ENCODE measurements at places on chromosomes 16 and 17.
A peak's percentile ranks its signal among the peaks of the same experiment; 100 is the strongest.

- DNase-seq = peak; percentile 55
These were observed 658 bp downstream of the CACNG4 start for GRCh38 chr17:66964930-66965800.

DNA sequence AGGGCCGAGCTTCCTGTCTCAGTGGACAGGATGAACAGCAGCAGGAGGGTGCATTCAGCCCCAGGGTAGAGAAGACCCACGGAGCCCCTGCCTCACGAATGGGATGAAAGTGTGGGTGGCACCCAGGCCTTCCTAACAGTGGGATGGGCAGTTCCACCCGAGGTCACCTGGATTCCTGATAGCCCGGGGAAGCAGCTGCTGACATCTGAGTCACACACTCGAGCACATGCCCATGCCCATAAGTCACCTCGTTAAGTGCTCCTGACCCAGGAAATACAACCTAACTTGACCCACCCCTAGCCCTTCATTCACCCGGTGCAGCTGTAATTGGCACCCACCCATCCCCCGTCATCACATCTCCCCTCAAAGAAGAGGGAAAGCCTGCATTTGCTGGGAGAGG, 85.3 kb upstream of the FOXF1 start:
- DNase-seq = no peak

DNA sequence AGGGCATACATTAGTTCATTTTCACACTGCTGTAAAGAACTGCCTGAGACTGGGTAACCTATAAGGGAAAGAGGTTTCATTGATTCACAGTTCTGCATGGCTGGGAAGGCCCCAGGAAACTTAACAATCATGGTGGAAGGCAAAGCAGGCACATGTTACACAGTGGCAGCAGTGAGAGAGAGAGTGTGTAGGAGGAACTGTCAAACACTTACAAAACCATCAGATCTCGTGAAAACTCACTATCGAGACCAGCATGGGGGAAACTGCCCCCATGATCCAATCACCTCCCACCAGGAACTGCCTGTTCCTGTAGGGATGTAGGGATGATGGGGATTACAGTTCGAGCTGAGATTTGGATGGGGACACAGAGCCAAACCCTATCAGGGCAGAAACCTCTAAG, 17.2 kb downstream of the NUBP1 start:
- no peak for DNase-seq

DNA sequence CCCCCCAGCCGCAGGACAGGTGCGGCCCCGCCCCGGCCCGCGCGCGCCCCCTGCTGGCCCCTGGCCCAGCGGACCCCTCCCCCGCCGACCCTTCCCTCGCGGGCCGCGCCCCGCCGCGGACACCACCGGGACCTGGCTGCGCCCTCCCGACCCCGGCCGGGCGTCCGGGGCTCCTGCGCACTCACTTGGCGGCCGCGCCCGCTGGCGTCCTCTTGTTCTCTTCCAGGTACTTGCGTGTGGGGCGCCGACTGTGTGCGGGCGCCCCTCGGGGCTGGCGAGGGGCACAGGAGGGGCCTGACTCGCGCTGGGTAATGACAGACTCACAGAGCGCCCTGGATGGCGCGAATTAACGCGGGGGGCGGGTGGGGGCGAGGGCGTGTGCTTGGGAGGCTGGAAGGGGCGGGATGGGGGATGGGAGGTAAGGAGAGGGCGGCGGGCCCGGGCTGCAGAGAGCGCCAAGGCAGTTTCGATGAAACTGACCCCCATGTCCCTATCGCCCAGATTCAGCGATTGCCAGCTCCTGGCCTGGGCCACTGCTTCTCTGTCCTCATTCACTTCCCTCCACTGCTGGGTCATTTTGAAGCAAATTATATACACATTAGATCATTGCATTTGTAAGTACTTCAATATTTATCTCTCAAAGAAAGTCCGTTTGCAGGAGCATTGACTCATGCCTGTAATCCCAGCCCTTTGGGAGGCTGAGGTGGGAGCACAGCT, 445 bp upstream of the DBNDD1 start:
- peak; percentile 69 for DNase-seq

- no peak for DNase-seq
These were observed 2.6 kb upstream of the TEDC2 start for GRCh38 chr16:2457267-2457666.

GRCh38 chr16:78656887-78657286, 557.4 kb downstream of the WWOX start:
- DNase-seq = no peak

DNA sequence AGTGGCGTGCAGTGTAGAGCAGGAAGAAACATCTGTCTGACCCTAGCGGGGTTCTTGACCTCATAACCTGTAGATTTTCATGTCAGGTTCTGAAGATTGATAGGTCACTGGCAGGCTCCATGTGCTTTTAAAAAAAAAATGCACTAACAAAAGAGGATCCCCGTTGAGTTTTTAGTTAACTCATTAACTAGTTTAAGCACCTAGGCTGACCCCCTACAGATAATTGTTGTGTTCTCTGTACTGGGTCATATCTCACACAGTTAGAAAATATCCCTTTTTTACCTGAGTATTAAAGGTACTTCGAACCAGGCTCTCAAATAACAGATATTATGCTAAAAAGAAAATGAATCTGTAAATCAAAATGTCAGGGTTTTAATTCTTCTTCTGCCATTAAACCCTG, 676.6 kb downstream of the CDH11 start:
- no peak for DNase-seq

DNA sequence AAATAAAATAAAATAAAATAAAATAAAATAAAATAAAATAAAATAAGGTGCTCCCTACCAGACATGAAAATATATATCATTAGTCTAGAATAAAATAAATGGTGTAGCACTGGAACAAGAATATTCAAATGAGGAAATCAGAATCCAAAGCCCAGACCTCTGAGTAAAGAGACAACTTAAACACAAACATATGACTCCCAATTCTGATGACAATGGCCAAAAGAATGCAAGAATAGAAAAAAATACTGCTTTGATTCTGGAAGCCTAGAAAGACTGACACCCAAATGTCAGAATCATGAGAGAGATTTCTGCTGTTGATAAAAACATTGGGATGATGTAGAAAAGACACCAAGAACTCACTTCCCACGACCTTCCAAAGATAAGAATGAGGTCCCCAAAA, 27.9 kb downstream of the MYOCD start:
- no peak for DNase-seq

- DNase-seq = no peak
These were observed 120.6 kb downstream of the IRF8 start for GRCh38 chr16:86019446-86020047.

GRCh38 chr16:49811644-49812334, 44.1 kb downstream of the ZNF423 start:
- no peak for DNase-seq

DNA sequence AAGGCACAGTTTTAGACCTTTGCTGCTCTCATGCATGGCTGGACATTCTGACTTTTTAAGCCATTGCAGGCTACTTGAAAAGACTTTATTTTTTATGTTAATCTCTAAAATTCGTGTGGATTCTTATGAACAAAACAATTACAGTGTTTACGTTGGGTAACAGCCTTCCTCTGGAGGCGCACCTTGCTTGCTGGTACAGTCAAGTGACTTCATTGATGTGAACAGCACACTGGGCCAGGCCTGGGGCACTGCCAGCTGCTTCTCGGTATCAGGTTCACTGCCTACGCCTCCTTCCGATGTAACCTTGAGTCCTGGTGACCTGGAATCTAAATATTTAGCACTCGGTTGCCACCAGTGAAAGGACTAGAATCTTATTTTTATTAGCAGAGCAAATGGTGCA, 27.8 kb downstream of the MARCHF10 start:
- DNase-seq = no peak

DNA sequence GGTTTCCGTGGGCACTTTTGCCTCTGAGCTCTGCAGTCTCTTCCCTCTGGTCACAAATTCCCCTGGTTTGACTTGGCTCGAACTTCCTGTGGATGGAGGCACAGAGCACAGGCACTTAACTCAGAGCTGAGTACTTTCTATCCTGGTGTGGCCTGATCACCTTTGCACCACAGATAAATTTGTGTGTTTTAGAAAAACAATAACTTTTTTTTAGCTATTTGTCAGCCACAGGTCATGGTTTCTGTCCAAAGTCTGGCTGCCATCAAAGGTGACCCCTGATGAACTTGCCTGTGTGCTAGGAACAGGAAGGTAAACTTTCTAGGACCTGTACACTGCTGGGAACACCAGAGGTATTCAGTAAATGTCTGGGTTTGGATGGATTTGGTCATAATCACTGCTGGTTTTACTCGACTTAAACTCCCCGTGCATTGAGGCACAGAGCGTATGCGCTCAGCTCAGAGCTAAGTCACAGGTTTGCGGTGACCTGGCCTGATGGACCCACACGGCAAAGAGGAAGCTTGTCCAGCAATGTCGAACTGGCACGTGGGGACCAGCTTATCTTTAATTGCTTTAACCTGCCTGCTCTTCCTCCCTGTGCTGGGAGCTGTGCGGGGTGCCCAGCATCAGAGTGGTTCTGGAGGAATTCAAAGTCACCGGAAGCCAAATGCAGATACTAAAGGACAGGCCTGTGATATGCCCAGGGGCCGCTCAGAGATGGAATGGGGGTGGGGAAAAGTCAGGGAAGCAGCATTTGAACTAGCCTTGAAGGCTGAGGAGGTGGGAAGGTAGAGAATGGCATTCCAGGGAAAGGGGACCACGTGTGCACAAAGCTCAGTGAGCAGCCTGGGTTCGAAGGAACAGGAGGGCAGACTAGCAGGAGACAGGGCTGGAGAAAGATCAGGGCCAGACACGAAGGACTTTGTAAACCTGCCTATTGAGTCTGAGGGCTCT, 12.9 kb downstream of the SLC13A5 start:
- no peak for DNase-seq

- DNase-seq = no peak
These were observed 115.1 kb downstream of the PRKCB start for GRCh38 chr16:23950898-23951297.

- no peak for DNase-seq
These were observed 11.8 kb upstream of the FAM117A start for GRCh38 chr17:49775546-49776260.

GRCh38 chr16:78528265-78528664, 428.8 kb downstream of the WWOX start:
- no peak for DNase-seq

DNA sequence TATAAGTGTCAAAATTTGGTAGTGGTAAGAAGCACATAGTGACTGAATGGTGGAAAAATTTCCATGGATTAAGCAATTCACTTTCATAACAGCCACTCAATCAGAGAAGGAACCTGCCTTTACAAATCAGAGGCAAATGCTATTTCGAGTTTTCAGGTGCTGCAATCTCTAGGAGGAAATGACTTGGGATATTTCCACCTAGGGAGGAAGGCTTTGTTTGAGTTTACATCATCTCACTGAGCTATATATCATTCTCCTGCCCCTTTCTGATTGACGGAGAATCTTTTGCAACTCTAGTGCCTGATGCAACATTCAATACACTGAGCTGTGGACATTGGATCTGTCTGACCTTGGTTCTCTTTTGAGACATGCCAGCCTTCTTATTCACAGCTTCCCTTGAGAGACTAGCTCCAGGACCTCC, 26.3 kb downstream of the MARCHF10 start:
- DNase-seq = no peak

- peak; percentile 64 for DNase-seq
These were observed at the start of gene RAB34 for GRCh38 chr17:28717578-28718332. TSS of gene RAB34 (minus strand) at chr17:28717868. CDS start at chr17:28717266, 602 bp downstream.
